Endothelial cell (in vitro differentiated cells): ENCODE measurements at places on chromosomes 1 and 21. TPM values are rescaled to one million over a fixed set of nuclear protein-coding genes. Genes with fewer than 3 reads are reported as not detected.
A peak's percentile ranks its signal among the peaks of the same experiment; 100 is the strongest.

GRCh38 chr1:210232511-210233215 lies at the start of gene SERTAD4:
TSS of gene SERTAD4 (plus strand) at chr1:210232796. CDS start at chr1:210237961, 5,165 bp downstream.
- DNase-seq = peak; percentile 28

DNA sequence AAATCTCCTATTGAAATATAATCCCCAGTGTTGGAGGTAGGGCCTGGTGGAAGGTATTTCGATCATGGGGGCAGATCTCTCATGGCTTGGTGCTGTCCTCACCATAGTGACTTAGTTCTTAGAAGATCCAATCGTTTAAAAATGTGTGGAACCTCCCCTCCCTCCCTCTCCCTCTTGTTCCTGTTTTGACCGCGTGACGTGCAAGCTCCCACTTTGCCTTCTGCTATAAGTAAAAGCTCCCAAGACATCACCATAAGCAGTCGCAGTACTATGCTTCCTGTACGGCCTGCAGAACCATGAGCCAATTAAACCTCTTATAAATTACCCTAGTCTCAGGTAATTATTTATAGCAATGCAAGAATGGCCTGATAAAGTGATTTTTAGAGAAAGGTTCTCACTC lies 10.9 kb upstream of the RGS2 start:
- DNase-seq = no peak

The APOBEC4 gene
- total RNA-seq = not detected

The IL10RB gene
- 13.0 TPM for total RNA-seq

The WDR64 gene
- total RNA-seq = 0.80 TPM

DNA sequence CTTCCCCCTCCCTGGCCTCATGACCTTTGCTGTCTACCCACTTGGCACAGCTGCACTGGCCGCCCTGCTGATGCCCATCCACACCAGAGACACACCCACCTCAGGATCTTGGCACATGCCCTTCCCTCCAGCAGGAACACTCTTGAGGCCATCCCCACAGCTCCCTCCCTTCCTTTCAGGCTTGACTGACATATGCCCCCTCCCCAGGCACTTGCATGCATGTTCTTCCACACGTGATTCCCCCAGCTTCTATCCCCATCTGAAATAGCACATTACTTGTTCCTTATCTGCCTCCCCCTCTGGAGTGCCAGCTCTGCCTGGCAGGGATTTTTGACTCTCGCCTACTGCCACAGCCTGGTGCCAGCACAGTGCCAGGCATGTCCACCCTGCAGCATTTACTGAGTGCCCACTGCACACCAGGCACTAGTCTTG lies 98.5 kb upstream of the SLC25A33 start:
- no peak for DNase-seq

DNA sequence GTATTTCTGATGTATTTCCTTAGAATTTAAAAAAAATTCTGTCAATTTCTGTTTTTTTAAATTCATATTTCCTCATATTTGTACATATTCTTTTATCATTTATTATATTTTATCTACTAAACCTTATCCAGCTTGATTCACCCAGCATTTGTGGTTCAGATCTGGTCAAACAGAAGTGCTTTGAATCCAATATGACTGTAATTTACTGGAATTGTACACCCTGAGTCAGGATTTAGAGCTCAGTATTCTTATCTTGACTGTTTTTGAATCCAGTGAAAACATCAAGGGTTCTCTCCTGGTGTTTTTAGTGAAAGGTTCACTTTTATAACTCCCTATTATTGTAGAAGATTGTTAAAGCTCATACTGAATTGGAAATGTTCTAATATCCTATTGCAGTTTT lies 1077.0 kb upstream of the NCAM2 start:
- no peak for DNase-seq

GRCh38 chr1:59057211-59057694 lies 239.6 kb upstream of the FGGY start:
- DNase-seq = peak; percentile 15

The HSD17B7 gene
- total RNA-seq = 17.2 TPM
